ENCODE measurements at places on chromosomes 7 and 10.
A peak's percentile ranks its signal among the peaks of the same experiment; 100 is the strongest.

GRCh38 chr10:19904202-19904661 is 88.0 kb downstream of the PLXDC2 start:
- DNase-seq: no peak

DNA sequence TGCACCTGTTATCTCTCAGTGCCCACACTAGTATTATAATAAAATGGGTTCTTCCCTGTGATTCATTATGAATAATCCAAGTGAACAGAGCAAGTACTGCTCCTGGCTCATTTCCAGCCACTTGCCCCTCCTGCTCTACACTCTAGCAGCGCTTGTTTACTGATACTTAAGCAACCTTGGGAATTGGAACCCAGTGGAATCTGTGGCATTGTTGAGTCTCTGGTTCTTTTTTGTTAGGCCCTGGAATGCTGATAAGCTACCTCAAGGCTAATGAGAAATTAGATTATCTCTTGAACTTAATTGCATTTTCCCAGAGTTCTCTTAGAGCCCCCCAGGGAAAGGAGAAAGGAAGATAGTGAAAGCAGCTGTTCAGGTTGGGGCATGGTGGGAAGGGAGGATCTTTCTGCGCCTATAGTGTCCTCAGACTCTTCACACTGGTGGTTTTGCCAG is 34.0 kb downstream of the PRKAR2B start:
- DNase-seq: no peak

GRCh38 chr7:158959021-158959717 is 102.8 kb downstream of the DYNC2I1 start:
- DNase-seq: no peak

DNA sequence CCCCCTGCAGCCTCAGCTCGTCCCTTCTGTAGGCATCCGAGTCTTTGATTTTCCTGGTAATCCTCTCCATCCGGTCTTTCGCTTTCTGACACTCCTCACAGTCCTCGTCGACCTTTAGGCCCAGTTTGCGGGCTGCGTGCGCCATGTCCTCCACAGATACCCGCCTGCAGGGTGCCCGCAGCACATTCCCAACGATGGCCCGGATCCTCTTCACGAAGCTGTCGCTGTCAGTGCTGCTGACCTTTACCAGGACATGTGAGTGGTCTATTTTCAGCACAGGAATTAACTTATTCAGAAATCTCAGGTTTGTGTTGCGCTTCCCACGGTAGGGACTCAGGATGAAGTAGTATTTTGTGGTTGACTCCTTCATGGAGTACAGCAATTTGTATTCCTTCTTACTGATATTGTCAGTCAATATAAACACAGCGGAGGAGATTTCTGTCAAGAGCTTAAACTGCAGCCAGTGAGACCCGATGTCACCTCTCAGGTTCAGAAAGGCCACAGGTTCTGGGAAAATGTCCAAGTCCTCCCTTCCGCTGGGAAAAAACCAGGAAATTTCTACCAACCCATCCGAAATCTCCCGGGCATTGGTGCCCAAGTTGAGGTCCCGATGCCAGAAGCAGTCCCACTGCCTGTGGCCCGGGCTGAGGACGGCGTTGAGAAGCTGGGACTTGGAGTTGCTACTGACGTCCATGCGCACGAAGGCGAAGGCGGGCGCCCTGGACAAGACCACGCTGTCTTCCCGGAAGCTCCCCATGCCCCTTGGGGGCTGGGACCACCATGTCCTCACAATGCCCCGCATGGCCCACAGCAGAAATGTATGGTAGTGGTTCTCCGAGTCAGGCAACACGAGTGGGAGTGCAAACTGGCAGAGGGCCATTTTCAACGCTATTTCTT is 8.9 kb upstream of the MRPS24 start:
- no peak for DNase-seq

DNA sequence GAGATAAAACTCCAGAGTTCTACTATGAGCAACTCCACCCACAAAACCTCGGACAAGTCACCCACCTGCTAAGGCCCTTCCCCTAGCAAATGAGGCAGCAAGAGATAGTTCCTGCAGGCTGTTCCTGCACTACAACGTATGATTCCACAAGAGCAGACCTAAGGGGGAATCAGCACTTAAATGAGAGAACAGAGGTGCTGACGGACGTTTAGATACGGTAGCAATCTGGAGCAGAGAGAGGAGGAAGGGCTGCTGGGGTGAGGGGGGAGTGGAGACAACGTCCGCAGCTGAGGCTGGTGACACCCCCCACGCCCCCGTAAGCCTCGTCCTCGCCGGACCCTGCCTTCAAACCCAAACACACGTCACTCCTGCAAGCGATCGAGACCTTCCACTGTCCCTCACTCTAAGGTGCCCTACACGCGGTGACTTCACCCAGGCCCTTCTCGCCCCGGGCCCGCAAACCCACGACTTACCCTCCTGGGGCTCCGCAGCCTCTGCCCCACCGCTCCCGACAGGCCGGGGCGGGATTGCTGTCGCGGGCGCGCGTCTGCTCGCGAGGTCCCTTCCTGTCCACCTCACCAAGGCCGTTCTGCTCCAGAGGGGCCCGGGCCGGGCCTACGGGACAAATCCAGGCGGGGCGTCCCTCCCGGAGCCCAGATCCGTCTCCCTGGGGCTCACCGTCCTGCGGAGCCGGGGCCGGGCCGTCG is 635 bp downstream of the ZNF12 start:
- peak; percentile 10 for DNase-seq

GRCh38 chr7:110050785-110051184 is 1040.1 kb upstream of the LRRN3 start:
- DNase-seq: no peak

- DNase-seq: no peak
Observed at GRCh38 chr10:61774031-61774430, 111.3 kb downstream of the CABCOCO1 start.

DNA sequence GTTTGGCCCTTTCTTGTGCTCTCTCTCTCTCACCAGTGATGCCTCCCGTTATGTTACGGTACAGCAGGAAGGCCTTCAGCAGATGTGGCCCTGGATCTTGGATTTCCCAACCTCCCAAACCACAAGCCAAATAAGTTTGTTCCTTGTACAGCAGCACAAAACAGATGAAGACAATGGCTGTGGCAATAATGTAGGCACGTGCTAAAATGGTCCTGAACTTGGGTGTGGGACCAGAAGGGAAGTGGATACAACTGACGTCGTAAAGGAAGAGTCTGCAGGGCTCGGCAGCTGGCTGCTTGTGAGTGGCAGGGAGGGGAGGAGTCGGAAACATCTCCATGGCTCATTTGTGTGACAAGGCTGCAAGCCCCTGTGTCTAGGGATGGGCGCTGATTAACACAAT is 26.8 kb downstream of the PROSER2 start:
- DNase-seq: peak; percentile 57

DNA sequence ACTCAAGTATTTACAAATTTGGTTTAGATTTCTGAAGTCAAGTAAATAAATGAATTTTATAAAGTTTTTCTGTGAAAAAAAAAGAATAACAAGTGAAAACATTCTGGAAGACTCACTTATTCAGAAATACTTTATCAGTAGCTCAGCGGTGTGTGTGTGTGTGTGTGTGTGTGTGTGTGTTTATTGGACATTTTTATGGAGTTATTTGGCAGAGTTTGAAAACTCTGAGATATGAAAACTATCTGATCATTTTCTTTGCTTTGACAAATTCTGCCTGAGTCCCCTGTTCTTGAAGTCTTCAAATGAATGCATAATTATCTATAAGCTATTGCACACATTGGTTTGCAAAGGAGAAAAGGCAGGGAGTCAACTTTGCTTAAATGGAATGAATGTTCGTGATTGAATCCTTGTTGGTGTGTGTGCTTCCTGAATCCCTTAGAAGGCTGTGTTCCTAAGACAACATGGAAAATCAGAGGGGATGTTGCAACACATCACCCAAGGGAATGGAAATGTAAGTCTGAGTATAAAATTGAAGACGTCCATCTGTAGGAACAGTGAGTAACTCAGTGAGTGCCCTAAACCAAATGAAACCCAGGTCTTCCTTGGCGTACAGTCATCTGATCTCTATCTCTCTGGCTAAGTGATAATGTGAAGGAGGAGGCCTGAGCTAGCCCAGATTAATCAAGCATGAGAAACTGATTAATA is 160.9 kb downstream of the REEP3 start:
- DNase-seq: no peak

GRCh38 chr7:33111614-33112013 is 2.4 kb upstream of the RP9 start:
- DNase-seq: no peak

GRCh38 chr7:1818575-1819258 is 148.6 kb downstream of the ELFN1 start:
- no peak for DNase-seq

DNA sequence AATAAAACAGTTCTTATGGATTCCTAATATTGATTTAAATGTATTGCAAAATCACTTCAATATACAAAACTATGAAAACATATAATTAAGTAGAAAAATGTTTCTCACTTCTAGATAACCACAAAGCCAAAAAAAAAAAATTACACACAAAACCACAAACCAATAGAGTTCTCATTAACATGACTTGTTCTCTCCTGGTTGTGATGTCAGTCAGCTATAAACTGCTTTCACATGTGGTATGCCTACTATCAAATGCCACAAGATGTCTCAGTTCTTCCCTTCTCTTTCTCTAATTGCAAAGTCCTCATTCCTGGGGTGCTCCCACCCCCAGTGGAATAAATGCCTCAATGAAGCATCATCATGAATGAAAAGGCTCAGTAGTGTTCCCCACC is 16.6 kb downstream of the GNAI1 start:
- no peak for DNase-seq
